ENCODE measurements at places on chromosomes 3 and 15. TPM values are rescaled to one million over a fixed set of nuclear protein-coding genes. Genes with fewer than 3 reads are reported as not detected.

OPA1 gene
- total RNA-seq, result 111 TPM

MPI gene
- total RNA-seq, result 60.8 TPM

STRA6 gene
- total RNA-seq, result not detected

FBXL22 gene
- 33.2 TPM for total RNA-seq

DPPA2 gene
- total RNA-seq, result not detected

THSD4 gene
- total RNA-seq, result 73.1 TPM

MFSD1 gene
- 32.2 TPM for total RNA-seq

CLDN1 gene
- 0.46 TPM for total RNA-seq

TLR9 gene
- total RNA-seq, result 0.38 TPM

PDCD6IP gene
- 128 TPM for total RNA-seq

WDR76 gene
- 2.1 TPM for total RNA-seq

EPHA3 gene
- total RNA-seq, result 2.9 TPM

GUCA1C gene
- total RNA-seq, result not detected

PDHB gene
- total RNA-seq, result 206 TPM

NLGN1 gene
- 8.0 TPM for total RNA-seq

NR2E3 gene
- not detected for total RNA-seq

MAGI1 gene
- 33.1 TPM for total RNA-seq

PPIP5K1 gene
- 15.7 TPM for total RNA-seq

GATA2 gene
- 9.1 TPM for total RNA-seq

NRG4 gene
- total RNA-seq, result not detected

PLXND1 gene
- 66.3 TPM for total RNA-seq

TP63 gene
- total RNA-seq, result not detected

KCNMB2 gene
- 1.8 TPM for total RNA-seq

PCOLCE2 gene
- total RNA-seq, result 64.1 TPM

APOD gene
- total RNA-seq, result 327 TPM

WNT5A gene
- 6.9 TPM for total RNA-seq

TIPIN gene
- total RNA-seq, result 2.8 TPM

TNFAIP8L3 gene
- total RNA-seq, result 8.5 TPM

IGSF11 gene
- total RNA-seq, result 3.1 TPM

MRAS gene
- 396 TPM for total RNA-seq

GASK1A gene
- total RNA-seq, result 0.92 TPM

GOLGA8G gene
- not detected for total RNA-seq

PP2D1 gene
- not detected for total RNA-seq

AHSG gene
- not detected for total RNA-seq

RBM5 gene
- 66.5 TPM for total RNA-seq

ZPLD1 gene
- total RNA-seq, result not detected

IMPG2 gene
- total RNA-seq, result 0.14 TPM

LRTM1 gene
- total RNA-seq, result not detected

PCSK6 gene
- total RNA-seq, result 33.8 TPM

UBAP1L gene
- total RNA-seq, result 1.5 TPM

ZNF501 gene
- total RNA-seq, result 5.4 TPM

WDR72 gene
- not detected for total RNA-seq

RHOA gene
- 285 TPM for total RNA-seq

CHL1 gene
- total RNA-seq, result 24.8 TPM

ARPP21 gene
- total RNA-seq, result not detected

C3orf49 gene
- total RNA-seq, result not detected
